GF-D8 (cell line): ENCODE measurements at places on chromosomes 4 and X.
A peak's percentile ranks its signal among the peaks of the same experiment; 100 is the strongest.

GRCh38 chrX:46327566-46328115 lies 217.6 kb downstream of the ZNF674 start:
- no peak for DNase-seq

GRCh38 chrX:13485167-13485566 lies 84.2 kb upstream of the EGFL6 start:
- no peak for DNase-seq

DNA sequence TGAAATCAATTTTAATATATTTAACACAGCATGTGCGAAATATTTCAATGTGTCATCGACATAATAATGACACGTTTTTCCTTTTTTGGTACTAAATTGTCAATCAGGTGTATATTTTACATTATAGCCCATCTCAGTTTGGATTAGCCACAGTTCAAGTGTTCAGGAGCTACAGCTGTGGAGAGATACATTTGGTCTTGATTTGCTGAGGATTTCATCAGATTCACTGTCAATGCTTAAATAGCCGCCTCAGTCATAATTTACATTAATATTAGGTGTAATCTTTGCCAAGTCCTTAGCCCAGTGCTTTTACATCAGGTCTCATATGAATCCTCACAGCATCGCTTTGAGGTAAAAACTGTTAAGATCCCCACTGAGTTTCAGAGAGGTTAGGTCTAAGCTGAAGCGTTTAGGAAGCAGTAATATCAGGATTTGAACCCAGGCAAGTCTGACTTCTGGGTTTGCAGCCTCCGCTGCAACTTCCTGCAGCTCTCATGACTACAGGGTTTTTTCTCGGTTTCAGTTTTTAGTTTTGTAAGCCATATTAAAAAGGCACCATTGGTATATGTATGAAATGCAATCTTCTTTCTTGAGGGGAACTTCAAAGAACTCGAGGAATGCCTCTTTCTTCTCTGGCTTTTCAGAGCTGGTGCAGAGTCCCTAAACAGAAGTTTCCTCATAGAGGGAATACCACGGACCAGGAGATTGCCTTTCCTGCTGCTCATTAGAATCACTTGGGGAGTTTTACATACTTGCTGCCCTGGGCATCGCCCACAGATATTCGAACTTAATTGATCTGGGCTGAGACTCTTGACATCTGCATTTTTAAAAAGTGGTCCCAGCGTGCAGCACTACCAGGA lies 6.4 kb downstream of the MTM1 start:
- no peak for DNase-seq

DNA sequence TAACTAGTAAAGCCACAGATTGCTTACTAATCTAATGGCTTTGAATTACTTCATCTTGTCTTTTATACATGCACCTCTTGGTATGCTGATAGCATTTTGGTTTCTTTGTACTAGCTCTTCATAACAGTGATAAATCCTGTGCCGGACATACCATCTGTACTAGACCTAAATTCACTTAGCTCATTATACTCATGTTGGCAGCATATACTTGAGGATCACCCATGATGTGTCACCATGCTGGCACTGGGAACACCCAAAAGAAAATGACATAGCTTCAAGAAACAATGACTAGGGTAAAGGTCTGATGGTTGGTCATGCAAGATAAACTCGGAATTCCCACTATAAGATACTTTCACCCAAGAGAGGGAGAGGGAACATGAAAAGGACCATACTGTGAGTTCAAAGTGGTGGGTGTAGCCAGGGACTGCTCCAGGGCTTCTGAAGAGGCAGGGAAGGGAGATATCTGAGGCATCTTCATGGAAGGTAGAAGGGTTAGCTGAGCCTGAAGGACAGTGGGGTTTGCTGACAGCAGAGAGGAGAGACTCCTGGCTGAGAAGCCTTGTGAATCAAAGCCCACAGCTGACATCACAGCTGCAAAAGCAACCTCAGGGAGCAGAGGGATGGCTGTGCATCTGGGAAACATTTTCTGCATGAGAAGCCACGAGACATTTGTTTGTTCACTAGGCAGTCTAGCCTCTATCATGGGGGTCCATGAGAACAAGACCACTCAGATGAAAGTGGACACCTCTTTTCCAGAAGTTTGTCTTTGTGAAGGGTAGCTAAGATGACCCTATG lies 314.2 kb downstream of the RAB28 start:
- DNase-seq, result no peak

DNA sequence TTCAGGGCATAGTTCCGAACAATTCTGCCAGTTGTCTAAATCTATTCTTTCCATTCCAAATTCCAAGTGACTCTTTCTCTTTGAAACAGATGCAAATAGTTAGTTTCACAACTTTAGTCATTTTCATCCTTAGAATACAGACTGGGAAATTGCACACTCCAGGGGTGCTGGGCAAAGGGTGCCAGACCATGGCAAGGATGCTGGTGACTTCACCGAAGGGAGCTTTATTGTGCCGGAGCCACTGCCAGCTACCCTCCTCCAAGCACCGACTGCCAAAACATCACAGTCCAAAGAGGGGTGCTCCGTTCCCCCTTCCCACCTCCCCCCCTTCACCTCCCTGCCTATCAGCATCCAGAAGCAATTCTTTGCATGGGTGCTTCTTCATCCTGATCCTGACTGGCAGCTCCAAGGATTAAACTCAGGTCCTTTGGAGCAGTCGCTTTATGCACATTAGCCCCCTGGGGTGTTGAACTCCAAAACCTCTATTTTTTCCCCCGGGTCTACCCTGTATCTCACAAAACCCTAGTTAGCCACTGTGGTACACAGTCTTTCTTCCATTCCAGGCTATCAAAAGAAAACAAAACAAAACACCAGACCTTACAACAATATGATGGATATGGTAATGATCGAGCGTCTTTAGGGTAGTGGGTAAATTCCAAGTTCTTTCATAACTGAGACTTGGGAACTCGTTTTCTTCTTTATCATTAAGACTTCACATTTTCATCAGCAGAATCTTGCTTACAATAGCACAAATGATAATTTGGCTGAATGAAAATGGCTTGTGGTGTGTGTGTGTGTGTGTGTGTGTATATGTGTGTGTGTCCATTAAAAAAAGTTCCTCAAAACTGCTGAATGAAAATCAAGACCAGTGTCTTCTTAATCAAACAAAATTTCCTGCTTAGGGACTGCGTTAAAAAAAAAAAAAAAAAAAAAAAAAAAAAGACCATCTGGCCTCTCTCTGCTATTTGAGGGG lies 28.7 kb downstream of the MID1 start:
- no peak for DNase-seq

DNA sequence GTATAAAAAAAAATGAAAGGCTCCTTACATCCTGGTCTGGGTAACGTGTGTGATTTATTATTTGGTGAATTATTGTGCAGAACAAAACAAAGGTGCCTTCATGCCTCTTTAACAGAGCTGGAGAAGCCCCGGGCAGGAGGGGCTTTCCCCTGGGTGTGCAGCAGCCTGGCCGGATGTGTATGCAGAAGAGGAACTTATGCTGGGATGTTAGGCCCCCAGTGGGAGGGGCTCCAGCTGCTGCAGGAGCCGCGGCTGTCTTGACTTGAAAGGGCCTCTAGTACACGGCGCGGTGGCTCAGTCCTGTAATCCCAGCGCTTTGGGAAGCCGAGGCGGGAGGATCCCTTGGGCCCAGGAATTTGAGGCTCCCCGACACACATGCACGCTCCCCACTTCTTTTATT lies 16.0 kb downstream of the CCNQ start:
- peak; percentile 61 for DNase-seq

DNA sequence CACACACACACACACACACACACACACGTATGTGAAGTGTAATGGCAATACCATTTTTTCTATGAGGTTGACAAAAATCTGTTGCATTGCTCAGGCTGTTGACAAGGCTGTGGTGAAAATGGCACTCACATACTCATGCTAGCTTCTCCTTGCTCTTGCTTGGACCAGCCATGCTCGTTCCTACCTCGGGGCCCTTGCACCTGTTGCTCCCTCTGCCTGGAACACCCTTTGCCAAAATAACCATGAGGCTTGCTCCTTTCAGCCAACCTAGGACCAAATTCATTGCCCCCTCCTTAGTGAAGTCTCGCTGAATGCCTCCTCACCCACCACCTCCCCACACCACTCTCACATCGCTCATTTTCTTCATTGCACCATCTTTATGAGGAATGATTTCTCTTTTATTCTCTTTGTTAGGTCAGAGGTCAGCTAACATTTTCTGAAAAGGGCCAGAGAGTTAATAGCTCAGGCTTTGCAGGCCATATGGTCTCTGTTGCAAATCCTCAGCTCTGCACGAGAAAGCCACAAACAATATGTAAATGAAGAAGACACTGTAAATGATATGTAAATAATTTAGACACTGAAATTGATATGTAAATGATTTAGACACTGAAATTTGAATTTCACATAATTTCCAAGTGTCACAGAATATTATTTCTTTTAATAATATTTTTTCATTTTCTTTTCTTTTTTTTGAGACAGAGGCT lies 13.3 kb downstream of the SLC38A5 start:
- DNase-seq, result no peak

GRCh38 chrX:116172976-116173375 lies 2.4 kb downstream of the AGTR2 start:
- DNase-seq, result no peak

DNA sequence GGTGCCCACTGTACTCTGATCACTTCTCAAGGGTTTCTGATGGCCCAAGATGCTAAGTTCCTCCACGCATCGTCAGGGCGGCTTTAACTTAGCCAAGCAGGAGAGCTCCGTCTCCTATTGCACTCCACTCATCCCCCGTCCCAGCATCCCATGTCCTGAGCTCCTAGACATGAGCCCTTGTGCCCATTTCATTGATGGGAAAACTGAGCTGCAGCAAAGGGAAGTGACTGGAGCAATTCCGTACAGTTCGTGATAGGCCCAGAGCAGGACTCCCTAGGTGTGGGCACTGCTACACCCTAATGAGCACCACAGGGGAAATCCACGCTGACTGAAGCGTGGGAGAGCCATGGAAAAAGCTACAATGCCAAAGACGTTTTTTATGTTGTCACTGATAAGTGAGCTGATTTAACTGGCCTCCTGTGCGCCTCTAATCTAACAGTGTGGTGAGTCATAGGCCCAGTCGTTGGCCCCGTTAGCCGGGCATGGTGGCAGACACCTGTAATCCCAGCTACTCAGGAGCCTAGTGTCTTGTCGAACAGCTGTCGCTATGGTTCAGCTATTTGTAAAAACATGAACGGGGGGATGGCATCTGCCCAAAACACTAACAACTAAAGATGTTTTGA lies 14.9 kb downstream of the NSDHL start:
- DNase-seq, result no peak

GRCh38 chrX:132669142-132669541 lies 180.3 kb upstream of the MBNL3 start:
- no peak for DNase-seq

- no peak for DNase-seq
Measured at GRCh38 chr4:165433529-165433928, 54.7 kb downstream of the CPE start.
